Adipose tissue (tissue), 3 donors: ENCODE measurements at places on chromosomes 7 and 10. TPM values are rescaled to one million over a fixed set of nuclear protein-coding genes. Genes with fewer than 3 reads are reported as not detected.

The CDHR3 gene
- polyA plus RNA-seq: 2.8 TPM

The OR2F2 gene
- not detected for polyA plus RNA-seq

The SH2B2 gene
- 7.8 TPM for polyA plus RNA-seq

The ZDHHC4 gene
- 53.6 TPM for polyA plus RNA-seq

The LMOD2 gene
- not detected for polyA plus RNA-seq
